ENCODE measurements at places on chromosomes 7 and 10.

- no peak for DNase-seq
These were observed 201.4 kb downstream of the FZD1 start for GRCh38 chr7:91465595-91466061.

DNA sequence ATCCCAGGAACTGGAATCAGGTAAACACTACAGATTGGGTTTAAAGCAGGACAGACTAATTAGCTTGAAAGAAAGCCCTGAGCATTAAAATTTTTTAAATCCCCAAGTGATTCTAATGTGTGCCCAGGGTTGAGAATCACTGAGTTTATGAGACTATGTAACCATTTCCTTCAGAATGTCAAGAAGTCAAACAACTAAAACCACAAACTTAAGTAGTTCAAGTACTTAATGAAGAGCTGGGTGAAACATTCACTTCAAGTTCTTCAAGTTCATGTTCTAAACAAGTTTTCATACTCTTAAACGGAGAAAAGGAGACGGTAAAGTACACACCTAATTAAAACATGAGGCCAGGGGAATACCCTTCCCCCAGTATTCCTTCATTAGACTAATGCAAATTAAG is 28.2 kb upstream of the TLL2 start:
- DNase-seq = no peak

DNA sequence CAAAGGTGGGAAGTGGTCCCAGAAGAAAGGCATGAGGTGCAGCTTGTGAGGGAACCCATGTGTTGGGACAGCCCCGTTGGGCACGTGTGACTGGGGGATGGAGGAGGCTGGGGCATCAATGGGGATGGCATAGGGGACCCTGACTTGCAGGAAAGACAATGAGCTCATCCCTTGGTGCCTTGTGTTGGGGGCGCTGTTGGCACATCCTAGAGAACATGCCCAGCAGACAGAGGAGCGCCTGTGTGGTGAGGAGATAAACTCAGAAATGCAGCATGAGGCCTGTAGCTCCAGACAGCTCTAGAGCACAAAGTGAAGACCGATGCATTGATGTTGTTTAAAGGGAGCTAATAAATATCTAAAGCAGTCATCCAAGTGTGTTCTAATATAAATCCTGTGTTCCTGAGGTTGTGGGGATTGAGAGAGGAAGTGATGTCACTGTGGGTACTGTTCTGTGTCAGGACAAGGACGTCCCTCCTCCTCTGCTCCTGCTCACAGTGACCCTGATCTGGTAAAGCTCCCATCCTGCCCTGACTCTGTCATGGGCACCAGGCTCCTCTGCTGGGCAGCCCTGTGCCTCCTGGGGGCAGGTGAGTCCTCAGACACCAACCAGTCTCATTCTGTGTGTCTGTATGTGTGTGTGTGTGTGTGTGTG is 126.1 kb upstream of the PRSS58 start:
- no peak for DNase-seq

- DNase-seq = no peak
These were observed 78.2 kb upstream of the NPS start for GRCh38 chr10:127470911-127471310.

GRCh38 chr7:117859246-117859812 is 13.9 kb downstream of the CTTNBP2 start:
- DNase-seq = no peak

DNA sequence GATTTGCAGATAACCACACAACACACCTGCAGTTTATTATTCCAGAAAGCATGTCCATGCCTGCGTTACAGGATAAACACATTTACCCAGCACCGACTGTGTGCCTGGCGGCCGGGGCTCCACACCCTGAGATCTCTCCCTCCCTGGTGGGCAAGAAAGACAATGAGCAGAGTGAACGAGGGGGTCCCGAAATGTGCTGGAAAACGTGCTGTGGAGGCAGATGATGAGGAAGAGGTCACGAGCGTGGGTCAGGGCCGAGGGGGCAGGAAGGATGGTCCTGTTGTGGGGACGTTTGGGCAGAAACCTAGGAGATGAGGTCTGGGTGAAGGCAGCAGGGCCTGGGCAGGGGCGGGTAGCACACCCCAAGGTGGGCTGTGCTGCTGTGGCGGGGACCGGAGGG is 86.9 kb downstream of the DYNC2I1 start:
- DNase-seq = no peak

- no peak for DNase-seq
These were observed 81.0 kb downstream of the KMT2E start for GRCh38 chr7:105094966-105095365.

DNA sequence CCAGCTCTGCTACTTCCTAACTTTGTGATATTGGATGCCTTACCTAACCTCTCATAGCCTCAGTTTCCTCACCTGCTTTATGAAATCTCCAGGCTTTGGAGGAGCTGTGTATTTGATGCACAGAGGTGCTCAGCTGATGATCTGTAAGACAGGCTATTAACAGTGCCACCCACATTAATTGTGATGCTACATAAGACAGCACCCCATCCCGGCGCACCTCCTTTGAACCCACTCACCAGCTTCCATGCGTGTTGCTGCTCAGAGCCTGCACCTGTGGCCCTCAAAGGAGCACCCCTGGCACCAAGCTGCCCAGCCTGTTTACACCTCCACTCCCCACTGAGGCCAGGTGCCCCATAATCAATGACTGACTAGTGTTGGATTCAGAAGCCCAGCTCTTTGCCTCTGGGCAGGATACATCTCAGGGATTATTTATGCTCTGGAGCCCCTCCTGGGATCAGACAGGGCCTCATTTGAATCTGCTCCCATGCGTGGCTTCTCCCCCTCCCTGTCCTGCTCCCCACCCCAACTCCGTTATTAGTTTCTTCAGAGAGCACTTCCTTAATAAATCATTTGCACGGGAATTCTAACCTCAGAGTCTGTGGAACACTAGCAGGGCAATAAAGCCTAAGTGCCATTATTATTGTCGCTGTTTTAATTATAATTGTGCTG is 87.7 kb downstream of the GFRA1 start:
- no peak for DNase-seq

- DNase-seq = no peak
These were observed 393.5 kb downstream of the HTR7 start for GRCh38 chr10:90464329-90464728.

DNA sequence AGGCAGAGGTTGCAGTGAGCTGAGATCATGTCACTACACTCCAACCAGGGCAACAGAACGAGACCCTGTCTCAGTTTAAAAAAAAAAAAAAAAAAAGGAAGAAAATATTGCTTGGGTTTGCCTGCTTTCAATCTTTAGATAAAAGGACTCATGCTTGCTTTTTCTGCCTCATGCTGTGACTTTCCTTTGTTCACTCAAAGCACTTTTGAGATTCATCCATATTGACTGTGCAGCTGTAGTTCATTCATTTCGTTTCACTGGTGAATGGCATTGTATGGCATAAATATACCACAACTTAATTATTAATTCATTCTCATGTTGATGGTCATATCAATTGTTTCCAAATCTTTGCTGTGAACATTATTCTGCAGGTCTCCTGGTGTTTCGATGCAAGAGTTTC is 97.6 kb upstream of the NFE2L3 start:
- DNase-seq = no peak

DNA sequence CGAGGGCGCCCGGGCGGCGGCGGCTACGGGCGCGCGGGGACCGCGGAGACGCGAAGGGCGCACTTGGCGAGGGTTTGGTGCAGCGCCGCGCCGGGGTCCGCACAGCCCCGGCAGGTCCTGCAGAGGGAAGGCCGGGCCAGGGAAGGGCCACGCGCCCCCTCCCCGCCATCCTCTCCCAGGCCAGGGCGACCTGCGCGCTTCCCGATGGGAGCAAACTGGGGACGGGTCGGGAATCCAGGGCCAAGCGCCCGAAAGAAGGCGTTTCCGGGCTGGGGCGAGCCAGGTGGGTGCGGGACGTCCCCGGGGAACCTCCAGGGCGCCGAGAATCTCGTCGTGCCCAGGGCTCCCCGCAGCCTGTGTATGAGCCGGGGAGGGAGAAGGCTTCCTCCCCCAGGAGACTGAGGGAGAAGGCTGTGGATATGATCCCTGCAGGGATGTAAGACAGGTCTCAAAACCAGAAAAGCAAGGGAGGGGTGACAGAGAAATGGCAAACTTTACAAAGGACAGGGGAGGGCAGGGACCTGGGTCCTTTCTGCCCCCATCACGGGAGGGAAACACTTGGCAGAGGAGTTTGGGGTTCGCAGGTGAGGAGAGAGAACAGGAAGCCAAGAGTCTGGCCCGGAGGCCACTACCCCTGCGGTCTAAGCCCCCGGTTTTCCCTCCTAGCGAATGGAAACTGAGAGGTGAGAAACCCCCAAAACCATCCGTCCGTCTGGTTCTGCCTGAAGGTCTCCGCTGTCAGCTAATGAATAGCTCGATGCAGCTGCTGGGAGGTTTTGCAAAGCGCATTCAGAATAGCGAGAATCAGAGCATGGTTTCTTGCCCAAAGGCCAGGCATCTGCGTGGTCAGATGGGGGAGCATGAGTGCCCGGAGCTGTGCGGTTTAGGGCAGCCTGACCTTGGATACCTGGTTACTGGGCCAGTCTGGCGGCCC is 674 bp downstream of the AMZ1 start:
- DNase-seq = no peak

DNA sequence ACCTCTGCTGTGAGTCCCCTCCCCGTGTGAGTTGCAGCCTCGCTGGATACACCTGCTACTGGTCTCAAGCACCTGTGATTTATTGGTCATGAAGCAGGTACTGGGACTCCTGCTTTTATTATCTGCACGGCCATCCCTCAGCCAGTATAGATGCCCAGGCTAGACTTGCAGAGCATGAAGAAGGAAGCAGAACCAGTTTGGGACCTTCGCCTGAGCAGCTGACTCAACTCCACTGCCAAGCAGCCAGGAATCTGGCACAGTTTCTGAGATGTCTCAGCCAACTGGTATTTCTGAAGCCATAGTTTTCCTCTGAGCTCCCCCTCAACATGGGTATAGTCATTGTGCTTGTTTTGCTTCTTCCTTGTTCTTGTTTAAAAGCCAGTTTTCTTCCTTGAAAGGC is 28.0 kb upstream of the SLC39A12 start:
- no peak for DNase-seq

- DNase-seq = no peak
These were observed 166.3 kb downstream of the TNS3 start for GRCh38 chr7:47415318-47416212.

GRCh38 chr7:137948845-137949330 is 53.0 kb downstream of the CREB3L2 start:
- no peak for DNase-seq

GRCh38 chr7:103462358-103462757 is 16.4 kb upstream of the SLC26A5 start:
- no peak for DNase-seq

- no peak for DNase-seq
These were observed 227.7 kb downstream of the MAD1L1 start for GRCh38 chr7:2004841-2005725.

DNA sequence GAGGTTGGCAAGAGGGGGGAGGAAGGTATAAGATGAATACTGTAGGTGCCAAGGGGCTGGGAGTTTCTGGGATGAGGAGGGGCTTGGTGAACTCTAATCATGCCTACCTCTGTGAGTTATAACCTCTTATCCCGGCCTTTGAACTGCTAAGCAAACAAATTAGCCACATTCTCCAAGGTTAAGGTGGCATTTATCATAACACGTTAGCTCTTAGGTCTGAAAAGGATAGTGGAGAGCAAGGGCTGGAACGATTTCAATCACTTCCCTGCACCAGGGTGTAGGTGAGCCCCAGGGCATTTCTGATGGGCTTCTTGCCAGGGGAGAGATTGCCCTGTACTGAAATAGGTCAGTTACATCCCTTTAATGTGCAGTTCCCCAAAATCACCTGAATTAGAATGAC is 28.6 kb upstream of the DMBT1 start:
- no peak for DNase-seq

- peak; percentile 23 for DNase-seq
These were observed 154.8 kb upstream of the PRSS58 start for GRCh38 chr7:142412551-142413193.

DNA sequence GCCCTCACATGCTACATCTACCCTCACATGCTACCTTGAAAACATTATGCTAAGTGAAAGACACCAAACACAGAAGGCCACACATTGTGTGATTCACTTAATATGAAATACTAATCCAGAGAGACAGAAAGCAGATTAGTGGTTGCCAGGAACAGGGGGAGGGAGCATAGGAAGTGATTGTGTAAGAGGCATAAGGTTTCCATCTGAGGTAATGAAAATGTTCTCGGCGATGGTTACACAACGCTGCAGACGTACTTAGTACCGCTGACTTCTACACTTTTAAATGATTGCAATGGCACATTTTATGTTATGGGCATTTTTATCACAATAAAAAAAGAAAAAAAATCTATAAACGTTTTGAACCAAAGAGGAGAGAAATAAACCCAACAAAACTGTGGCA is 742.3 kb downstream of the TYW1 start:
- DNase-seq = no peak

DNA sequence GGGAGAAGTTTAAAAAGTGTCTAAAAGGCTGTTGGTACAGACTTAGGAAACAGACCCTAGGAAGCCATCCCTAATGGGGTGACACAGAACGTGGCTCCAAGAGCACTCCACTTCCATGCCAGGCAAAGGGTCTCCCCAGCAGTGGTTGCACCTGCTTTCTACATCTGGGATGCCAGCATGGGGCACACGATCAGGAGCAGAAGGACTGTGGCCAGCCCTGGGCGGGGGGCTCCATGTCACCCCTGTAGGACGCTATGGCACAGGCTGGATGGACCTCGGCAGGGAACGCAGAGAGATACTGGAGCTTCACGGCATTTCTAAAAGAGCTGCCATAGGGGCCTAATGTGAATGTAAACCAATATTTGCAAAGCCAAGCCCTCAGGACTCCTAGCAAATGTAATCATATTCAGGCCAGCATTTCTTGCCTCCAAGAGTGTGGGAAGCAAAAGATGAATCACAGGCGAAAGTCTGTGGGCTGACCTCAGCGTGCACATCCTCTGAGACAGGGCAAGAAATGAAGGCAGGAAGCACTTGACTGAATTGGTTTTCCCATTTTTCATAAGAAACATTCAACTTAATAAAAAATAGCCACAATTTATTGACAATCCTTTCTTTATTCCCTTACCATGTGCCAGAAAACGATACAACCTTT is 93.9 kb downstream of the ATXN7L1 start:
- DNase-seq = no peak

- no peak for DNase-seq
These were observed 34.4 kb downstream of the VSTM4 start for GRCh38 chr10:49080965-49081364.

DNA sequence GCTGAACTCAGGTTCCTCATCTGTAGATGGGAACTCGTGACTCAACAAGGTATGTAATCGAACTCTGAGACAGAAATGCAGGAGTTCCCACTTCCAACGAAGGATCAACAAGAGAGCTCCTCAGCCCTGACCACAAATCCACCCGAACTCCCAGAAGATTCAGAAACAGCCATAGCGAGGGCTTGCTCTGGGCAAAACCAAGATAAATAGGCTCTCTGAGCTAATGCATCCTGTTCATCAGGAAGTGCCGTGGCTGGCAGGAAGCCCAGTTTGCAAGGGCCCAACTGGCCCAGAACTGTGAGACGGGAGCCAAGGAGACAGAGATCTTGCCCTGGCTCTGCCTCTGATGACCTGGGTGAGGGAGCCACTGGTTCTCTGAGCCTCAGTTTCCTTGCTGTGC is 141.7 kb upstream of the PFKP start:
- DNase-seq = no peak

DNA sequence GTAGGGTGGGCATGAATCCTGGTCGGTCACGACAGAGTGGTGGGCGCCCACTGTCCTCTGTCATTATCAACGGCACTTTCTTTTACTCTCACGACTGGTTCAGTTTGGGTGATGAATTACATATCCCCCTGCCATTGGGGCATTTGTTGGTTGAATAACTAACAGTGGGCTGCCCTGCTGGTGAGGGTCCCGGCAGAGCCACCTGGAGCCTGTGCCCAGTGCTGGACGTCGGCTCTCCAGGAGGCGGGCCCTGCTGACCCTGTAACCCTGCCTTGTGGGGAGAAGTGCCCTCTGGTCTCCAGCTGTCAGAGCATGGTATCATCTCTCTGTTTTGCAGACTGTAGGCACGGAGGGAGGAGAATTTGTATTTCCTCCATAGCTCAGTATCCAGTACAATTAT is 199.1 kb downstream of the GLRX3 start:
- no peak for DNase-seq

Measured in neuronal stem cell (in vitro differentiated cells).